ENCODE measurements at places on chromosomes 13 and 19.
A peak's percentile ranks its signal among the peaks of the same experiment; 100 is the strongest.

- DNase-seq: no peak
Measured at GRCh38 chr13:111949311-111949710, 117.6 kb upstream of the SOX1 start.

GRCh38 chr13:97257800-97258799 lies 36.0 kb downstream of the MBNL2 start:
- DNase-seq: peak; percentile 76

DNA sequence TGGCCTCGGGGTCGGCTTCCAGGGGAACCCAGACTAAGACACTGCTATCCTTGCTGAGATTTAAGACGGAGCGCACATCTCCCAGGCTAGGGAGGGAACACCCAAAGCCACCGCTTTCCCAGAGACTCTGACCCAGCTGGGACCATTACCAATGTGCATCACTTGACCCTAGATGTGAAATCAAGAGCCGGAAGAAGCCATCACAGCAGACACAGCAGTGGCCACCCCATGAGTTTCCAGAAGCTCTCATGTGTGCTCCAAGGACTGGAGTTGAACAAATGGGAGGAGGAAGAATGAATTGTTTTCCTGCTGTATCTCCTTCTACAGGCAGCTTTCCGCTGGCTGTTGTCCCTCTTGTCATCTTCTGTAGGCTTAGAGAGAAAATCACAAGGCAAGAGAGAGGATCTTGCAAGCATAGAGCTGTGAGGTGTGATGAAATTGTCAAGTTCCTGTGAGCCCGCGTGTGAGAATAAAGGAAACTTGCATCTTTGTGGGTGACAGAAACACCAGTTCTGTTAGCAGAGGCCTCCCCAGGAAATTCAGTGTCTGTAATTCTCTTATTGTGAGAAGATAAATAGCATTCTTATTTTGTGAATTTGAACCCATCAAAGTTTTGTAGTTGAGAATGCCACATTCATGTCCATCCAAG lies 711.8 kb downstream of the UQCRFS1 start:
- DNase-seq: no peak

GRCh38 chr13:35716186-35716585 lies 239.7 kb upstream of the MAB21L1 start:
- no peak for DNase-seq

DNA sequence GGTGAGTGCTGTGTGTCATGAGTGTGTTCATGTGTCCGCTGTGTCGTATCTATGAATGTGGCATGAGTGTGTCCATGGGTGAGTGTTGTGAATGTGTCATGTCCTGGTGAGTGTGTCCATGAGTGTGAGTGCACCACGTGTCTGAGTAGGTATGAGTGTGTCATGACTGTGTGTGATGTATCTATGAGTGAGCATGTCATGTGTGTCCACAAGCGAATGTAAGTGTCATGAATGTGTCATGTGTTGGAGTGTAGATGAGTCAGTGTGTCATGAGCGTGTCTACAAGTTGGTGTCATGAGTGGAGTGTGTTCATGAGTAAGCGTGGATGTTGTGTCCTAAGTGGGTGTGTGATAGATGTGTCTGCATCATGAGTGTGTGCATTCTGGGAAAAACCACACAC lies 129.4 kb downstream of the TUBA3C start:
- DNase-seq: no peak

GRCh38 chr19:38663957-38664502 lies 16.6 kb downstream of the ACTN4 start:
- no peak for DNase-seq

DNA sequence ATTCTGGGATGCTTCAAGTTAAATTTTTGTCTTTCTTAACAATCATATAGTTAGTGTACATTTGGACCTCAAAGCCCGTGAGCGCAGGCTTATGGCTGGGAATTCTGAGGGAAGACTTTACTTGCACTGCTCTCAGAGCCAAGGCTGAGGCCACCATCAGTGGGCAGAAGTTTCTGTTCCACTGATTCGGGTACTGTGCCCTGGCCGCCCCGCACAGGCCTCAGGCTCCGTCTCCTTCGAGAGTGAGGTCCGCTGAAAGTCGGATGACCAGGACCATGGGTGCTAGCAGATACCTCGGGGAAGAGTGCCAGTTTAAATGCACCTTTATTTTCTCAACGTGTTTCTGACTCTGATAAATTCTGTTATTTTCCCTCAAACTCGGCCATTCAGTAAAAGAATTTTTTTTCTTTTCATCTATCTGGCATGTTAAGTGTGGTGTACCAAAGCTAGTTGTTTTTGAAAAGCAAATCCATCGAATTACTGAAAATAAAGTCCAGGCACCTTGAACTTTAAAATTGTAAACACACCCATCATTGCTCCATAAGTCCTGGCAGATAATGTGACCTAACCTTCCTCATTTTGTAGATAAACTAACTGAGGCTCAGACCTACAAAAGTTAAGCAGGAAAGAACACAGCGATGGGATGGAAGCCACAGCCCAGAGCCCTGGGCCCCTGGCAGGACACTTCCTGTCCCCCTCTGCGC lies 126.7 kb downstream of the SOX1 start:
- DNase-seq: no peak

DNA sequence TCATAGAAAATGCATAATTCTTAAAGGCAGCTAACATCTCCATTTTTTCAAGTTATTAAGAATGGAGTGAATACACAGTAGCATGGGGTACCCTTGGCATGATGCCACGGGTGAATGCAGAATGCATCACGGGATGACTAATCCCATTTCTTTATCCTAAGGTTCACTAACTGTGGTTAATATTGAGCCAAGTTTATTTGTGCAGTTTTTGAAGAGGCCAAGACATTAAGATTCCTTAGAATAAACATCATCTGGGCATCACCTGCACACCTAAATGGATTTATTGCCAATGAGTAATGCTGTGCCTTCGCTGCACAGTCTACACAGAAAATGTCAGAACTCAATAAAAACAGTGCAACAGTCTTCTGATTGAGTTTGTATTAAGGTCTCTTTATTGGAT lies 333.1 kb downstream of the GPC6 start:
- DNase-seq: no peak

DNA sequence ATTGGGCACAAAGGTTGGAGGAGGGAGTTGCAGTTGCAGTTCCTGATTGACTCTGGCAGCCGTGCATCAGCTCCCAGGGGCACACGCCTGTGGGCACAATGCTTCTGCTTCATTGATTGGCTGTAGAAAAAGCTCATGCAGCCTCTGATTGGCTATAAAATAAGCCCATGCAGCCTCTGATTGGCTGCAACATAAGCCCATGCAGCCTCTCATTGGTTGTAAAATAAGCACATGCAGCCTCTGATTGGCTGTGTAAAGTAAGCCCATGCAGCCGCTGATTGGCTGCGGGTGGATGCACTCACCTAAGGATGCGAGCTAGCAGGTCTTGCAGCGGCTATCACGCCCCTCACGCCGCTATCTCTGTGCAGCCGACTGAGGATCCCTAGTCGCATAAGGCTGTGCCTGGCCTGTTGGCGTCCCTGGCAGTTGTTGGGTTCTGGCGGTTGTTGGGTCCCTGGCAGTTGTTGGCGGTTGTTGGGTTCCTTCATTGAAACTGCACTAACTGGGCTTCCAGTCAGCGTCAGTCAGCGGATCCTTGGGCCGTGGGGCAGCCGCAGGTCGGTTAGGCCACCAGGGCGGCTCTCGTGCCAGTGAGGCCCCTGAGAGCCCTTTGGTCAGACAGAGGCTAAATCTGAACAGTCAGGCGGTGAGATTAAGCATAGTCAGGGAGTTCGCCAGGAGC lies at the start of gene SIGLECL1:
SIGLECL1 (plus strand) TSS at position 295 of the 682 bp plus-strand sequence. CDS start 12,993 bp downstream, outside the sequence.
- no peak for DNase-seq

DNA sequence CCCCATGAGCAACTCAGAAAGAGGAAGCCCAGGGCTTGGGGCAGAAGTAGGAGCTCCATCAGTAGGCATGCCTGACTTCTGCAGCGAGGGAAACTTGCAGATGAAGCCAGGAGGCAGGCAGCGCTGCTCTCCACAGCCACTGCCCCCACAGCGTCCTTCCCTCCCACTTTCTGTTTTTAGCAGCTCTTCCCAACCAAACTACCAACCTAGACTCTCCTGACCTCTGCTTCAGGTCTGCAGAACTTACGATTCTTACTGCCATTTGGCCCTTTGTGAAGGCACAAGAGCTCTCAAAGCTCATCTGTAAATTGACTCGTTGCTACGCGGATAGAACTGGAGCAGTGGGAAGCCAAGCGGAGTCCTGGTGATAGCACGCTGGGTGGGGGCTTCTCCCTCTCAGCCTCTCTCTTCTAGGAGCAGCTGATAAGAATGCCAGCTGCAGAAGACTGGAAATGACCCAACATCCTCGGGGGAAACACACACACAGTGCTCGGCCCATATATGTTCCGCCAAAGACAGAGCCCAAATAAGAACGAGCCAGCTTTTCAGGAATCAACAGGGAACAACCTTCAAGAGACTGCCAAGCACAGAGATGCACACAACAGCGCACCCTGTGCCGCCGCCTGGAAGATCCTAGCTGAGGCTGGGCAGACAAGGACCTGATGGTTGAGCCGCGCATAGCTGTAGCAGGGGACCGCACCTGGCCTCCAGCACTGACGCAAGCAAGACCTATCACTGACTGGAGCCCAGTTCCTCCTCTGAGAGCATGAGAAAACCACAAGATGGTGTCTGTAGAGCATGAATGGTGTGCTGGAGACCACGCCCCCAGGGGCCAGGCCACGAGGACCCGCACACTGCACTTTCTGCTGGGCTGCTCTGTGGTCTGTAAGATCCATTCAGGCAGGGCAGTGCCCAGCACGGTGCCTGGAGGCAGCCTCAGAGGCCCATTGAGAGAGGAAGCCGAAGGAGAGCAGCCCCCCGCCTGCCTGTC lies 15.9 kb upstream of the SLC35E1 start:
- peak; percentile 86 for DNase-seq

- DNase-seq: no peak
Measured at GRCh38 chr13:24649688-24650043, 30.5 kb upstream of the ATP12A start.

- DNase-seq: peak; percentile 35
Measured at GRCh38 chr19:12792853-12793289, 1.6 kb downstream of the JUNB start.

GRCh38 chr13:79479882-79480281 lies 1.1 kb upstream of the NDFIP2 start:
- no peak for DNase-seq

DNA sequence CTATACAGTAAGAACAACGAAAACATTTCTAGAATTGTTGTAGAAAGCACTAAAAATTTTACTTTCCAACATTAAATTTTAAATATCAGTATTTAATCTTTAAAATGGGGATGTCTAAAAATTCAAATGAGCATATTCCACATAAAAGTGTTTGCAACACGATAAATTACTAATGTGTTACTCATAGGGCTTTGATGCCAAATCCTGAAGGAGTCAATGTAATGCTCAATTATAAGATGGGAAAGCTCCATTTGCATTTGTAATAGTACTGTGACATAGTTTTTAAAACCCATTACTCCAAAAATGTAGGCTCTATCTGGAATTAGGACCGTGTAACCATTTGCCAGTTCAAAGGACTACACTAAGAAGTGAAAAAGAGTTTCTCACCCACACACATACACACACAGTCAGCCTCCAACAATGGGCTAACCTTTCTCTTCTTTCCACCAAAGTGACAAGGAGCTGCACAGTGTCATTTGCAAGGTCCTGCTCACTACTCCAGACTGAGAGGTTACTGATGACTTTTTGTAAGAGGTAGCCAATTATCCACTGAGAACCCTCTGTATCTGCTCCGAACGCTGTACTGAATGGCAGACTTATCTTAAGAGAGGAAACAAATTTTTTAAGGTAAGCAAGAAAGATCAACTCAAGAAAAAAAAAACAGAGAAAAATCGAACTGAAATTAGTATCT lies 26.1 kb upstream of the EEF1AKMT1 start:
- no peak for DNase-seq

DNA sequence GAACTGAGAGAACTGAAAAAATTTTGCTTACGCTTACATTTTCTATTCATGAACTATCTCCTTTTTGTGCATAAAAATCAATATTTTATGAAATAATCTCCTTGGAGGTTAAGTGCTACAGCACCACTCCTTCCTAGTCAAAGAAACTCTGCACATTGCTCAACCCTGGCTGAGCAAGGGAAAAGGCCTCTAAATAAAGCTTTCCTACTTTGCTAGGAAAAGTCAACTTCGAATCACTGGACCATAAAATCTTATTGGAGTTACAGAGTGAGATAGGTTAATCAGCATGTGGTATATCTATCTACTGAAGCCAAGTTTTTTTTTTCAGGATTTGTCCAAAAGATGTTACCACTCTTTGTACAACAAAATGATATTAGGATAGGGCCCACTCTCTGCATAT lies 57.5 kb upstream of the HMGB1 start:
- DNase-seq: no peak

- DNase-seq: no peak
Measured at GRCh38 chr13:100650326-100650725, 24.3 kb downstream of the TMTC4 start.

GRCh38 chr13:114068656-114069318 lies 63.6 kb downstream of the RASA3 start:
- no peak for DNase-seq

GRCh38 chr19:15948223-15949058 lies at the start of gene OR10H4:
OR10H4 (plus strand) TSS chr19:15949008; CDS start chr19:15949008, 0 bp downstream.
- no peak for DNase-seq

GRCh38 chr19:36182612-36183244 lies 30.5 kb upstream of the COX7A1 start:
- DNase-seq: no peak

GRCh38 chr19:45601524-45602374 lies at the start of gene GPR4:
GPR4 (minus strand) TSS chr19:45602212; CDS start chr19:45591866, 10,346 bp downstream.
- DNase-seq: no peak

Data from activated CD4-positive, alpha-beta T cell treated with anti-CD3 and anti-CD28 coated beads, Interleukin-10, Interleukin-2, amounts not matched to agents 100 ng/mL and 50 ng/mL, durations not matched to agents 16 hours and 8 hours (primary cell).